NCI-H2029 treated with DMSO at 0.1 percent for 48 hours (cell line): ENCODE measurements at places on chromosomes 11 and 22.

GRCh38 chr22:29313576-29314466 is 1.7 kb downstream of the RASL10A start:
- no peak for DNase-seq

DNA sequence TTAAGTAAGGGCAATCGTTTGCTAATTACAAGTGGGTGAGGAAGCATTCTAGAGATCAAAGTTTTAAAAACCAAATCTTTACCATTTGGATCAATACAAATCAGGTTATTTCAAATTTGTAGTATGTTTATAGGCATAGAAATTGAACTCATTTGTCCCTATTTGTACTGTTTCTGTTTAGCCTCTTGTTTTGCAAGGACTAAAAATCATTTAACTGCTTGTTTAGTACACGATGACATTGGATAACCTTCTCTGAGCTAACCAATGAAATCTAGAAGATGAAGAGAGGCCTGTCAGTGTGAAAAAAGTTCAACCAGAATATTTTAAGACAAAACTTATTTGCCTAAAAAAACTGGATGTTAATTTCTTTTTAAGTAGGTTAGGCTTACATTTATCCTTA is 40.0 kb downstream of the ZC3H12C start:
- DNase-seq: no peak

- no peak for DNase-seq
Measured at GRCh38 chr22:38276166-38276565, 3.4 kb upstream of the TMEM184B start.

DNA sequence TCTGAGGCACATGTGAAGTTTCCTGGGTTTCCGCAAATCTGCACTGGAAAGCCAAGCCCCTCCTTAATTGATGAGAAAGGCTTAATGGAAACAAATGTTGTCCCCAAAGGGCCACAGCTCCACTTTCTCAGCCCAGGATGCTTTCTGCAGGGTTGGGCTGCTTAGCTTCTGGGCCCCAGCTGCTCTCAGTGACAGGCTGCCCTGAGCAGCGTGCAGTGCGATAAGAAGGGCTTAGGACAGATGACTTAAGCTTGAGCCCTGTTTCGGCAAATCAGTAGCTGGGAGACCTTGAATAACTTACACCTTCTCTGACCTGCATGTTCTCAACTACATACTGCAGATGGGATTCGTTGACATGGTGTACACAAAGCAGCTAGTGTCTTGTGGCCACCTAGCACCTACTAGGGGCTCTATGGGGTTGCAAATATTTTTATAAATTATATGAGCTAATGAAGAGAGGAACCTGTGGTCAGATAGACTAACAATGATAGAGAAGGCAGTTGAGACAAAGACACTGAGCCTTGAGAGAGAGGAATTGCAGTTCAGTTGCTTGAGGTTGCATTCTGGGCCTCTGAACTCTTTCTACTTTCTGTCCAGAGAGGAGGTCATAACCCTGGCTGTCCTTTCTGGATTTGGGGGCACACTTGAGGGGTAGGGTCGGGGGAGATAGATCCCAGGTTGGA is 11.5 kb downstream of the STX3 start:
- DNase-seq: no peak

- DNase-seq: no peak
Measured at GRCh38 chr22:41177622-41178424, 27.3 kb upstream of the L3MBTL2 start.

- DNase-seq: no peak
Measured at GRCh38 chr22:23566705-23567475, 13.2 kb downstream of the IGLL1 start.

- DNase-seq: no peak
Measured at GRCh38 chr11:114400915-114401223, 403 bp downstream of the RBM7 start.

GRCh38 chr22:39789788-39790187 is 103.8 kb downstream of the ENTHD1 start:
- no peak for DNase-seq
